BJ (cell line): ENCODE measurements at places on chromosomes 5 and 9. TPM values are rescaled to one million over a fixed set of nuclear protein-coding genes. Genes with fewer than 3 reads are reported as not detected.

The SREK1 gene
- polyA plus RNA-seq, result 34.1 and 48.9 TPM in 2 replicates

The C6 gene
- 0.05 TPM in 1 of 2 replicates, not detected in the other for polyA plus RNA-seq

The IDNK gene
- polyA plus RNA-seq, result 2.7 and 3.5 TPM in 2 replicates

The CNTLN gene
- 1.9 and 3.9 TPM in 2 replicates for polyA plus RNA-seq

The BARHL1 gene
- not detected in 2 replicates for polyA plus RNA-seq

The FGFR4 gene
- 0.10 and 0.12 TPM in 2 replicates for polyA plus RNA-seq

The CLTA gene
- polyA plus RNA-seq, result 197 and 212 TPM in 2 replicates

The PCDHB12 gene
- polyA plus RNA-seq, result 0.09 and 0.13 TPM in 2 replicates

The KCNV2 gene
- polyA plus RNA-seq, result not detected in 2 replicates

The NIPBL gene
- polyA plus RNA-seq, result 25.6 and 30.1 TPM in 2 replicates

The TMC1 gene
- polyA plus RNA-seq, result 1.2 and 1.3 TPM in 2 replicates

The PTGDS gene
- polyA plus RNA-seq, result 0.31 and 0.58 TPM in 2 replicates

The IGFBPL1 gene
- 0.37 and 0.69 TPM in 2 replicates for polyA plus RNA-seq

The PPP2CA gene
- polyA plus RNA-seq, result 77.1 and 121 TPM in 2 replicates

The SLC46A2 gene
- not detected in 2 replicates for polyA plus RNA-seq

The PTGES gene
- polyA plus RNA-seq, result 10.5 and 16.4 TPM in 2 replicates

The GPR151 gene
- not detected in 2 replicates for polyA plus RNA-seq
